ENCODE measurements at places on chromosomes 16 and 17. TPM values are rescaled to one million over a fixed set of nuclear protein-coding genes. Genes with fewer than 3 reads are reported as not detected.

The NLK gene
- total RNA-seq: 7.5 TPM

The ZNF287 gene
- total RNA-seq: 2.1 TPM

The PRKCB gene
- 0.38 TPM for total RNA-seq

The SPEM3 gene
- total RNA-seq: not detected

The MYOCD gene
- total RNA-seq: 2.3 TPM

The SNAI3 gene
- total RNA-seq: 0.23 TPM

The HOXB13 gene
- not detected for total RNA-seq

The GGT6 gene
- total RNA-seq: 141 TPM

The RBBP6 gene
- 54.2 TPM for total RNA-seq

The PARD6A gene
- total RNA-seq: 2.3 TPM

The EVPLL gene
- total RNA-seq: 9.4 TPM

The CBFA2T3 gene
- 2.7 TPM for total RNA-seq

DNA sequence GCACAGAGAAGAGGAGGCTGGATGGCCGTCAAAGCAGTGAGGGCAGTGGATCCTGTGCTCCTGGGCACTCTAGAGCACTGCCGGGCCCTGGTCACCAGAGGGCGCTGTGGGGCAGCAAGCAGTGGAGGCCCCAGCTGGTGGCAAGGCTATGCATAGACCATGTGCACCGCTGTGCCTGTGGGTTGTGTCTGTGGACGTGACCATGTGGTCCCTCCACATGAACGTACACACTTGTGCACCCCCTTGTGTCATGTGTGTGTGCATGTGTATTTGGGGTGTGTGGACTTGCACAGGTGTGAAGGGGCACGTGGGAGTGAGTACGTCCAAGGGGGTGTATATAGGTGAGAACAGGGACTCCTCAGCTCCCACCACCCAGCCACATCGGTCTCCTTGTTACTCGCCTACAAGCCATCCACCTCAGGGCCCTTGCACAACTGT is 4.4 kb upstream of the MAP2K3 start:
- DNase-seq: peak; percentile 53

- no peak for DNase-seq
Observed at GRCh38 chr17:75525806-75526554, 483 bp downstream of the LLGL2 start.

- DNase-seq: no peak
Observed at GRCh38 chr17:17018021-17018441, 24.2 kb upstream of the MPRIP start.

DNA sequence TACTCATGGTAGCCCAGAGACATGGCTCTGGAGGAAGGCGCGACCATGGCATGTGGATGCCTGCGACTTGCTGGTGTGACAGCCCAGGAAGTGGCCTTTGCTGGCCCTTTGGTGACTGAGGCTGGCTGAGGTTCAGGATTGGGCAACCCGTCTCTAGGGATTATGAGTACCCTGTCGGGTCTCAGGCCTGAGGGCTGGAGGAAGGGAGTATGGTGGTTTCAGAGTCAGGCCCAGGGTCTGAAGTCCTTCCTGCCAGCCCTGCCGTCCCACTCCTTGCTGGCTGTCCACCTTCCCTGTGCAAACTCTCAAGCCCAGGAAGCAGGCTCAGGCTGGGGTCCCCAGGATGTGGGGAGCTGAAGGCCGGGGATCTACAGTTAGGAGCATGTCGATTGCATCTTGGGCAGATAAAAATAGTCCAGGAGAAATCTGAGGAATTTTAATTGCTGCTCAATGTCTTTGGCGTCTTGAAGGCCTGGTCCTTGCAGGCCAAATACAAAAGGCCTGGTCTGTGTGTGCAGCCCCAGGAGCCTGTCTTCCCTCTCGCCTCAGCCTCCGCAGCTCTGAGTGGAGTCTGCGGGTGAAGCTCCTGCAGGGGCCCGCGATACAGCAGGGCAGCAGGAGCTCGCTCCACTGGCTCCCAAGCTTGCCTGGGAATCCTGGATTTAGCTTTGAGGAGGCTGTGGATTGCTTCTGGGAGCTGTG is 52.5 kb downstream of the NKD1 start:
- DNase-seq: no peak

GRCh38 chr16:58127033-58127556 is 2.1 kb downstream of the CFAP20 start:
- DNase-seq: no peak

DNA sequence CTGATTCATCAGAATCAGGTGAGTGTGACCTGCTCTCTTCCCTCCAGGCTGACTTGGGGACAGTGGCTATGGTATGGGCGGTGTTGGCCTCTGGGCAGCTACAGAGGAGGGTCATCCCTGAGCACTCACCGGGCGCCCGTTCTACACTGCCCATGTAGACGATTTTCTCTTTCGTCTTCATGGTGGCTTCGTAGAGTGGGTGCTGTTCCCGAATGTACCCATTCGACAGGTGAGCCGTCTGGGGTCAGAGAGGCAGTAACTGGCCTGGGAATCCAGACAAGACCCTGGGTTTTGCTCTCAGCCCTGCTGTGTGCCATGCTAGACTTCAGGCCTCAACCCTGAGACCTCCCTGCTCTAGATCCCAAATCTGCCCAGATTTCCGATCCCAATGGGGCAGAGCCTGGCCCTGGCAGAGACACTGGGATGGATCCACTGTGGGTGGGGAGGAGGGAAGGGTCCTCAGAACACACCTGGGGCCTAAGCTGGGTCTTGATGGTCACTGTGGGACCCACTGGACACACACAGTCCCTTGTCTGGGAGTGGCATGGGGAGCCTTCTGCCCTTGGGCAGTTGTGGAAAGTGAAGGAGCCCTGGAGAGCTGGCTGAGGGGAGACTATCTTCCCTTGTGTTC is 13.2 kb downstream of the USP6 start:
- no peak for DNase-seq

GRCh38 chr17:68622423-68622822 is 21.3 kb upstream of the FAM20A start:
- no peak for DNase-seq

DNA sequence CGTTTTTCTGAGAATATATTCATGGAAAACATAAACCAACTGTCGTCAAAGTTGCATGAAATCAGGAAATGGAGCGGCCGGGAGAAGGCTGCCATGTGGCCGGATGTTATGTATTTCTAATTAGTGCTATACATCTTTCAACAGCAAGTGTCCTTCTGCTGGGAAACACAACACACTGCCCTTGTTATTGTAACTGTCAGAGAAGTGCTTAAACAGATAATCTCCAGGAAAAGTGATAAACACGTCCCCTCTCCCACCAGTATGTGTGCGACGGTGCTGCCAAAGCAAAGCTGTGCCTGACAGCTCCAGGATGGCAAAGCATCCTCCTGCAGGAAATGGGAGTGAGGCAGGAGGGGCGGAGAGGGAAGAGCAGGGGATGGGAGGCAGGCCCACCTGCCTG is 111.8 kb downstream of the SMG6 start:
- no peak for DNase-seq

GRCh38 chr17:76681222-76682137 is 29.3 kb downstream of the MXRA7 start:
- no peak for DNase-seq

GRCh38 chr16:11104168-11105037 is 151.6 kb downstream of the SOCS1 start:
- no peak for DNase-seq

DNA sequence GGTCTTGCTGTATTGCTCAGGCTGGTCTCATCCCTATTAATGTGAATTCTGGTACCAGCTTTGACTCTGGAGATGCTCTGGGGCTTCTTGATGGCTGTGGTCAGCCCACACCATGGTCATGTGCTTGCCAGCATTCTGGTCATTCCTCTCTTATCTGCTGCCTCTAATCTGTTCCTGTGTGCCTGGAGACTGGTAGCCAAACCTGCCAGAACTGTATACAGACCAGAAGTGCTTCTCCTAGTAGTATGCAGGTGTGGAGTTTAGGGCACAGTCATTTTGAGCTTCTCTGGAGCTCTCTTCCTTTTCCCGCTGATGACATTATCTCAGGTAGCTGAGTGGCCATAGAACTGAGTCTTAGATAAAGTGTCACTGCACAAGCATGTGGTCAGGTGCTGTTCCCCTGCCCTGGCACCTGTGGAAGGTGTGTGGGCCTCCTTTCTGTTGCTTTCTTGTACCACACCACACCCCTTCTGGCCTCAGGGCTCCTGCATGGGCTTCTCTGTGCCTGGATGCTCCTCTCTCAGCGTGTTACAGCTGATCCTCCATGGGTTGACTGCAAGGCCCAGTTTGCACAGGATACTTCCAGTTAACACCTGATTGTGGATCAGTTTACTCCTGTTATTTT is 162.7 kb downstream of the SPECC1 start:
- DNase-seq: no peak

DNA sequence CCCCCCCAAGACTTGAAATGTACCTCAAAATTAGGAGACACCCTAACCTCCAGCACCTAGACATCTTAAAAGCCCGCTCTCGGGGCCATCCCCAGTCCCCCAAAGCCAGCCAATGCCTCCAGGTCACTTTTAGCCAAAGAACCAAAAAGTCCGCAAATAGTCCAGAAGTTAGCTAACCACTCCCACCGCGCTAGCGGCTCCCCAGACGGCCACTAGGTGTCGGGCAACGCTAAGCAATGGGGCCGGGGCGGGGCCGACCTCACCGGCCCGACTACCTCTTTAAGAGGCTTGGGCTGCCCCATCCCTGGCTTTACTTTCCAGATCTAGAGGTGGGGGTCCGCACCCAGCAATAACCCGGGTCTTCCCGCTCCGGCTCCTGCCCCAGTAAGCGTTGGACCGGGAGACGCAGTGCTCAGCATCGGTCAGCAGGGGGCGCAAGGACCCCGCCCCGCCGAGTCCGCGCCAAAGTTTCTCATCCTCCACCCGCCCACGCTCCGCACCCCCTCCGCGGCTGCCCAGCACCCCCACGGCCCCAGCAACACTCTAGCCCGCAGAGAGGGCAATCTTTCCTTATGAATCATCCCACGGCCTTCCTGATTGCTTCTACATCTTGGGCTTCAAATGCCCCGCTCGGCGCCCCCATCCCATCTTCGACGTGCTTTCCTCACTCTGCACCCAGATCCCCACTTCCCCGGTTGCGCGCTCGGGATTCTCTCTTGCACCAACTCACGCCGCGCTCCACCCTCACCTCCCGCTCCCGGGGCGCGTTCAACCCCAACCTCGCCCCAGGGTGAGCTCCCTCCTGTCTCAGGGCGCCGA is 765 bp downstream of the COL1A1 start:
- DNase-seq: no peak

DNA sequence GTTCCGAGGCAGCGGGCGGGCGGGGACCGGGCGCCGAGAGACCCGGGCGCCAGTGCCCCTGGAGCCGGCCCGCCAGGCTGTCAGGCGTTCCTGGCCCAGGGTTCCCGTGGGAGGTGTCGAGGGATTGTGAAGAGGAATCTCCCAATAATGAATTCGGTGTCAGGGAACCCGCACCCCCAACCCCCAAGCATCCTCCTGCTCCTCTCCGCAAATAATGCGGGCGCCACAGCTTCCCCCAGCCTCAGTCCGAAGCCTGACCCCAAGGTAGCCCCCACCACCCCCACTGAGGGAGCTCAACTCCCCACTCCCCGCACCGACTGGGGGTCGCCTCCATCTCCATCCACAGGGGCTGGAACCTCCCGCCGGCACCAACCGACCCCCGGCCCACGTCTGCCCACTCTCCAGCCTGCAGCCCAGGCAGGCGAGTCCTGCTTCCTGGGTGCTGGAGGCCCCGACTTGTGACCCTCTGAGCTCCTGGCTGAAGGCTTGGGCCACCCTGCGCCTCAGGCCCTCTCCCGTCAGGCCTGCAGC is 641 bp upstream of the CASKIN1 start:
- no peak for DNase-seq

GRCh38 chr17:71830866-71831265 is 290.0 kb upstream of the SOX9 start:
- no peak for DNase-seq

DNA sequence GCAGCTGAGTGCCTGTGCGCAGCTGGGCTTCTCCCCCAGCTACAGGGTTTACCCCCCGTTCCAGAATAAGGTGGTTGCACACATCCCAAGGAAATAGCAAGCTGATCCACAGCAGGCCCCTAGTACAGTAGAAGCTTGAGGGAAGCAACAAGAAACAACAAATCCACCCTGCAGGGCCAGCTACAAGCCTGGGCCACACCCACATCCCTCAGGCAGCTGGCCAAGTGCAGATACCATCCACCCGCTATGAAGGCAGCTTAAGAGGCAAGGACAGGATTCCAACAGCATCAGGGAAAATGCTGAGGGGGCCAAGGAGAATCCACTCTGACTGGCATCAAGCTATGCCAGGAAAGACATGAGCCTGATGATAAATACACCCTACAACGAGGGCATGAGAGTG is 66.9 kb upstream of the RCVRN start:
- DNase-seq: no peak

DNA sequence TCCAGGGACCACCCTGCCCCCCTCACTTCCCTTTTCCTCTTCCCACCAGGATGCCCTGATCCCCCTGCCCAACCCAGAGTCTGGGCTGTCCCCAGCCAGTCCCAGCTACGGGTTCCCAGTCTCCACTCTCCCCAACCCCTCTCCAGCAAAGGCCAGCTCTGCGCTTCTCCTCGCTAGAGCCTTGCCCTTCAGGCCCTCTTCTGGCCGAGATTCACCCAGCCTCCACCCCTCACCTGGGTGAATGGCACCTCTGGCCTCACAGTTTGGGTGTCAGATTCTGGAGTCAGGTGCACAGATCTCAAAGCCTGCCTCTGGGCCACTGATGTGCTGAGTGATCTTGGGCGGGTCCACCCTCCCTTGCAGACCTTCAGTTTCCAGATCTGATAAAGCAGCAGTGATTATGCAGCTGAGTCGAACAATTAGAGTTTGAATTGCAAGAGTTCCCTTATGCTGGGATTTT is 185.6 kb upstream of the TNRC6C start:
- no peak for DNase-seq

GRCh38 chr17:81722184-81723120 is 10.4 kb downstream of the SLC25A10 start:
- no peak for DNase-seq

DNA sequence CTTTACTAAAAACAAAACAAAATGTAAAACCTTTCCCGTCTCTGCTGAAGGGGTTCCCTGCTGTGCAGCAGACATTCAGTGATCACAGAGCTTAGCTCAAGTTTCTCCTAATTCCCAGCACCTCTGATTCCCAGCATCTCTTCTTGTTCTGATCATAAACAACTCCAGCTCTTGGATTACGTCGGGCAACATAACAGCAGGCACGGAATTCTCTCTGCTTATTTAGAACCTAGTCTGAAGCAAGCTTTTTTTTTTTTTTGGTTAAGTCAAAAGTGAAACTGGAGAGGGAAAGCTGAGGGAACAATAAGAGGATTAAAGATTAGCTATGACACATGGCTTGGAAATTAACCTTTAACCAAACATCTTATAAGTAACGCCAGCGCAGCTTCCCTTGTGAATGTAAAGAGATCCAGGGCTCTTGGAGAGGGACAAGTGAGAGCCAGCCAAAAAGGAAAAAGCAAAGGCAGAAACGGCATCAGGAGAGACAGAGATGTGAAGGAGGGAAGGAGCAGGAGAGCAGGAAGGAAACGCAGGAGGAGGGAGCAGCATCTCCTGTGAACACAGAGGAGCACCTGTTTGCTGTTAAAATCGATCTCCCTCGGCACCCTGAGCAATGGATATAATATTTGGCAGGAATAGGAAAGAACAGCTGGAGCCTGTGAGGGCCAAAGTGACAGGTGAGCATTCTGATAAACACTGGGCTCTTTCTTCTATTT is at the start of gene BCO1:
BCO1 (plus strand) TSS at position 394 of the 716 bp plus-strand sequence; CDS start at position 614, 220 bp downstream.
- DNase-seq: no peak

- no peak for DNase-seq
Observed at GRCh38 chr16:11303405-11304138, 22.4 kb upstream of the PRM1 start.

All from esophagus squamous epithelium (tissue), 5 donors.